ENCODE measurements at places on chromosomes 3 and 15.

DNA sequence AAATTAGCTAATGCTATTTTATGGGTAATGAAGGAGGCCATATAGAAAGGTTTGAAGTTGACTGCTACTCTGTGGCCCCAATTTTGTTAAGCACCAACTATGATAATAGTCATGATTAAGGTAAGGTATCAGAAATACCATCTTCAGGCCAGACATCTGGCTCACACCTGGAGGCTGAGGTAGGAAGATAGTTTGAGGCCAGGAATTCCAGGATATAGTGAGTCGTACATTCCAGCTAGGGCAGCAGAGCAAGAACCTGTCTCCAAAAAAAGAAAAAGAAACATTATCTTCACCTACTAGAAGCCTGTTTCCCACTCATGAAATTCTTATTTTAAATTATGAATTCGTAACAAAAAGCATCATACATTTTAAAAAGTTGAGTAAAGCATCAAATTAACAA, 64.4 kb downstream of the LRRC28 start:
- no peak for DNase-seq

- no peak for DNase-seq
Measured at GRCh38 chr3:161291191-161291901, 70.2 kb downstream of the NMD3 start.

DNA sequence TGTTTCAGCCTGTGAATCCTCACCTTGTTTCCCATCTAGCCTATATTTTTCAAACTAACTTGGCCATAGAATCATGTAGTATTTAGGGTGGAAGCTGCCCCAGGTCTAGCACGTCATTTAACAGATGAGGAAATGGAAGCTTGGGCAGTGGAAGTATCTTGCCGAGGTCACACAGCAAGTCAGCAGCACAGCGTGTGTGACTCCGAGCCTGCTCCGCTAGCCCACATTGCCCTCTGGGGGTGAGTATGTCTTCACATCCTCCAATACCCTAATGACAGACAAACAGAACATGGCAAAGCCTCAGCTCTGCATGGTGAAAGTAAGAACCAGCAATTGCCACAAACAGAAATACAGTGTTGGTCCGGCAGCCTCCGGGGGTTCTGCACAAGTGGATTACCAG, 2.2 kb upstream of the CCR5 start:
- peak; percentile 63 for DNase-seq

- DNase-seq = no peak
Measured at GRCh38 chr3:58237941-58238681, 519 bp downstream of the ABHD6 start.

- no peak for DNase-seq
Measured at GRCh38 chr3:107297597-107297996, 79.6 kb upstream of the CCDC54 start.

DNA sequence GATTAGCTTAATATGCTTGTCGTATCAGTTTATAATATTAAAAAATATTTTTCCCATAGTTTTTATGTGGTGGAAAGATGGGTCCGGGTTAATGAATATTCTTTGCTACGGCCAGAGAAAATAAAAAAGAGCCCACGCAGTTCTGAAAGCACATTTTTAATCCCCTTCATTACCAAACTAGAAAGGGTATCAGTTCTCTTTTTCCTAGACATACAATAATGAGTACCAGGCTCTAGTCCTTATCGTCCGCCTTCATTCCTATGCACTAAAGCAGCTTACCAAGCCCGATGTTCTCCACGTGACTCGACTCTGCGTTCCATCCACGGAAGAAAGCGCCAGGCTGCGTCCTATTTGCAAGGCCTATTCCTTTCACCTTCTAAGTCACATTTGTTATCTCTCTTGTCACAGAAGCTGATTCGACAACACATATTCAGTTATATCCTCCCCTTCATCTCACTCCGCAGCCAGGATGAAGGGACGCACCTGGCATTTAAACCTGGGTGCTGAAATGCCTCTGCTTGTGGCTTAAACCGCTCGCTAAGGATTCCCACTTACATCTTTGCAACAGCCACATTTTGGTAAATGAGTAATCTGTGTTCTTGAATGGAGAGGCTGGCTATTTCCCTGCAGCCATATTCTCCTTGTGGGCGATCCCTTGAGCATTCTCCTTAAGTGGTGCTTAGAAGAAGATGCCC, 257.0 kb downstream of the CD47 start:
- no peak for DNase-seq
